ENCODE measurements at places on chromosomes 12 and 14.
A peak's percentile ranks its signal among the peaks of the same experiment; 100 is the strongest.

- DNase-seq = no peak
These were observed 211.7 kb downstream of the DPF3 start for GRCh38 chr14:72682188-72682587.

- no peak for DNase-seq
These were observed 7.6 kb downstream of the TECPR2 start for GRCh38 chr14:102370305-102370809.

DNA sequence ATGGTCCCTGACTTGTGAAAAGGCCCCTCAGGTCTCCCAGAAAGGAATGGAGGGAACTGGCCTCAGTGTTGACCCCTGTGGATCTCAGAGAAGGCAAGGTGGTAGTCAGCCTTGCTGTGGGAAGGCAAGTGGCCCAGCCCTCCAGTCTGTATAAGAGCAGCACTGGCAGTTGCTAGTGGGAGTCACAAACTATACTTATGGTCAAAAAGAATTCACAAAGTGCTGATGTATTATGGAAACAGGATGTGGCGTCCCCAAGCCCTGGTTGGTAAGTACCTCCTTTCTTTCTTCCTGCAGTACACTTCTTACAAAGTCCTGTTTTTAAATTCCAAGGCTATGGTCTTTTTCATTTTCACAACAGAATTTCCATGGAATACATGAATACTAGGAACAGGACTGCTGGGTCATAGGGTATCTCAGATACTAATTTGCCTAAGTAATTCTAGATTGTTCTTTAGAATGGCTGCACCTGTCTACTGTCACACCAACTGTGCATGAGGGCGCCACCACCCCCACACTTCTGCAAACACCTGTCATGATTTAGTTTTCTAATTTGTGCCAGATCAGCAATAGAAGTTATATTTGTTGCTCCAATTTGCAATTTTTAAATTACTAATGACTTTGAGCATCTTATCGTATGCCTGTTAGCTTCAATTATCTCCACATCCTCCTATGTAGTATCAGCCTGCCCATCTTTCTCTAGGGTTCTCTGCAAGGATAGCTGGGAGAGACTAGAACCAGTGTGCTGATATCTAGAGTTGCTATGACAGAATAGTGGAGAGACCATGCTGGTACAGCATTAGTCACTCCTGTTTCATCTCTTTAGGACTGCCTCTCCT, 40.7 kb upstream of the TMEM263 start:
- DNase-seq = peak; percentile 44

DNA sequence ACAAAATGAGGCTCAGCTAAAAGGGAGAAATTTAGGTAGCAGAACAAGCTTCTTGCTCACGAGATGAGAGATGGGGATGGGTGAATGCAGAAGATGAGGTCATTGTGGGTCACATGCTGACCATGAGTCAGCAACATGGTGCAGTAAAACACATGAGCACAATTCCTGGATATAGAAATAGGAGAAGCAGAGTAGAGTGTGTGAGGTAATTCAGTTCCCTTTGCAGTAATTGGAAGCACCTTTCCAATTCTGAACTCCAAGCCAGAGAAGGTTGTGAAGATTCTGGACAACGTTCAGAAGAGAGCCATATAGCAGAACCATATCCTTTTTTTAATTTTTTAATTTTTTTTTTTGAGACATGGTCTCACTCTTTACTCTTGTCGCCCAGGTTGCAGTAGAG, 62.0 kb upstream of the LMNTD1 start:
- no peak for DNase-seq

Data from T-helper 2 cell treated with Interferon-gamma antibody and Interleukin-4, amounts not matched to agents 5 μg/mL and 100 μg/mL, for 36 hours (primary cell).